Natural killer cell (primary cell): ENCODE measurements at places on chromosomes 4 and X. TPM values are rescaled to one million over a fixed set of nuclear protein-coding genes. Genes with fewer than 3 reads are reported as not detected.

GRCh38 chr4:1593458-1593857 is 90.7 kb downstream of the FAM53A start:
- no peaks in the 10 kb centered on the region for H3K27me3 ChIP-seq
- H3K4me3 ChIP-seq: no peak overlapping the region
- no peaks in the 10 kb centered on the region for H3K4me1 ChIP-seq
- H3K36me3 ChIP-seq: no peaks in the 10 kb centered on the region

DNA sequence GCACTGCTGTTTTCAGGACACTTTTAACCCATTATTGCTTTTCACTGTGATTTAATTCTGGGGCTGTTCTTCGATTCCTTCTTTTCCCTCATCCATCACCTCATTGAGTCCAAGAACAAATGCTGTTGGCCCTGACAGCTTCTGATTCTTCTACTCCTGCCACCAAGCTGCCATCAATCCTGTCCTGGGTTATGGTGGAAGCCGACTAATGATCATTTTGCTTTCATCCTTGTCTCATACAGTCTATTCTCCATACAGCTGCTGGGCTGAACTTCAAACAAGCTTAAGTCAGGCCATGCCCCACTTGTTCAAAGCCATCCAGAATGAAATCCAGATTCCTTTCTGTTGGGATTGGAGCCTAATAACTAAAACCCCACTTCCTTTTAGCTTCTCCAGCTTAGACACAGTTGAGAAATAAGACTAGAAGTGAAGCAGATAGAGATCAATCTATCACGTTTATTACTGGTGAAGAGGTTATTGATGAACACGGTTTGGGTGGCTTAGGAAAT is 161.9 kb downstream of the STK32B start:
- H3K27me3 ChIP-seq: no peaks in the 10 kb centered on the region
- H3K4me3 ChIP-seq: no peak overlapping the region
- no peak overlapping the region for H3K27ac ChIP-seq
- no peaks in the 10 kb centered on the region for H3K4me1 ChIP-seq
- DNase-seq: no peak

DNA sequence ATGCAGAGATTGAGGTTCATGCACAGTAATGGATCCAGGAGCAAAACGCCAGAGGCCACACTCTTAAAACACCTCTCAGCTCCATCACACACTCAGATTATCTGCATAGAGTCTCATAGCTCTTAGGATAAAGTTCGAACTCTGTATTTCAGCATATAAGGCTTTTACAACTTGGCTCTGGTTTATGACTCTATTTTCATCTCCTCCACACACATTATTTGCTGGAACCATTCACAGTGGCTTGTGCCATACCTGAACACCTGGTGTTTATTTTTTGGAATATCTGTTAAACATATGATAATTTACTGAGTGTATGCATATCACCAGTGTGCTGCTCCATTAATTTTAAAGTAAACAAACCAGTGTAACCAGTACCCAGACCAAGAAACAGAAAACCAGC is 27.2 kb downstream of the RASL11B start:
- DNase-seq: no peak
- H3K4me3 ChIP-seq: no peak overlapping the region
- no peak overlapping the region for H3K27ac ChIP-seq
- H3K27me3 ChIP-seq: no peaks in the 10 kb centered on the region

DNA sequence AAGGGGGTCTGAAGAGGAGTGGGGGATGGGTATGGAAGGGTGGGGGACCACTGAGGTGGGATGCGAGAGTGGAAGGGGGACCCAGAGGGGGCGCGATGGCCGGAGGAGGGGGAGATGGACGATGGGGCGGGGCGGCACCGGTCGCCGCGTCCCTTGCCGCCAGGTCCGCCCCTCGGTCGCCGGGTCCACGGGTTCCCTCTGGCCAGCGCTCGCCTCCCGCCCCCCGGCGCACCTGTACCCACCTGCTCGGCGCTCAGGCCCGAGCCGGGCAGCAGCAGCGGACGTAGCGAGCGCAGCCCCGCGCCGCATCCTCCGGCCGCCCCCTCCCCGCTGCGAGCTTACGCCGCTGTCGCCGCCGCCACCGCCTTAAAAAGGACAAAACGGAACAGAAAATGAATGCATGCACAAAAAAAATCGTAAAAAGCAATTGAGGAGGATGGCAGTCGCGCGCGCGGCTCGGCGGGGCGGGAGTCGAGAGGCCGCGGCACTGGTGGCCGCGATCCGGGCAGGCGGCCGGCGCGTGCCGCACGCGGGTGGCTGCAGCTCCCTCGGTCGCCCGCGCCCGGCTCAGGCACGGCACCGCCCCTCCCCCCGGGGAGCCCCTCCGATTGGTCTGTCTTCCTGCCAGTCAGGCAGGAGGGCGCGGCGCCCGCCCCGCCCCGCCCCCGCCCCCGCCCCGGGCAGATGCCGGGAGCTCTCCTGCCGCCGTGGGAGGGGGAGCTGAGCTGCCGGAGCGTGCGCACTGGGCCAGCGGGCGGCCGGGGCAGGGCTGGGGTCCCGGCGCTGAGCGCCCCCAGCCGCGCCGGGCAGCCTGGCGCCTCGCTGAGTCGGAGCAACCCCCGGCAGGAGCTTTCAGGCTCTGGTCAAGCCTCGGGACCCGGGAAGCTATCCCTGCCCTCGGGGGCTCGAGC is at the start of gene JAKMIP1:
JAKMIP1 (minus strand) TSS at position 539 of the 911 bp plus-strand sequence. CDS start 87,699 bp downstream, outside the sequence.
- peak; percentile 80 for DNase-seq
- peaks cover 4% of the 10 kb centered on the region for H3K27me3 ChIP-seq
- H3K4me1 ChIP-seq: peaks cover 49% of the 10 kb centered on the region
- H3K36me3 ChIP-seq: no peaks in the 10 kb centered on the region
- H3K27ac ChIP-seq: peak within 1 kb of the TSS; percentile 14

DNA sequence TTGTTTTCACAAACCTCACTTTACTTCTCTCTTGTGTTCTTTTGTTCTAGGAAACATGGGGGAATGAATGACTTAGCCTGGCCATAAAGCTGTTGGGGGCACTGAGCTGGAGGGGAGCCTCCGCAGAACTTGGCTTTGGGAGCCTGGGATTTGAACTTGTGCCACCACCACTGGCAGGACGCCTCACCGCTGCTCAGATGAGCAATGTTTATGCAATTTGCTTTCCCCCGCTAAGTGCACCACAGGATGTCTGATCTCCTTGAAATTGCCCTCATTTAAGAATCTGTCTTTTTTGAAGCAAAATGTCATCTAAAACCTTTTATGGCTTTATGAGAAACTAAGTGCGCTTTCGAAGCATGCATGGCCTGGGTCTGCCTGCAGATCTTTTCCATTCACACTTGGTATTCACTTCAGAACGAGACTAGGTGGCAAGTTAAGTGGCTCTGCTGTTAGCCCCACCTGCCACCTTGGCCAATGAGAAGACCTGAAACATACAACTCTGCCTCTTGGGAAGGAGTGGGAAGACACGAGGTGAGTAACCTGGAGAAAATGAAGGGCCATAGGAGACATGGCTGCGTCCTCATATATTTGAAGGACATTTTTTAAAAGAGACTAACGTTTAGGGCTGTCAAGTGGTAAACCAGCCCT is 119.3 kb downstream of the LDB2 start:
- DNase-seq: no peak
- no peaks in the 10 kb centered on the region for H3K4me1 ChIP-seq
- no peaks in the 10 kb centered on the region for H3K27me3 ChIP-seq
- no peak overlapping the region for H3K4me3 ChIP-seq

DNA sequence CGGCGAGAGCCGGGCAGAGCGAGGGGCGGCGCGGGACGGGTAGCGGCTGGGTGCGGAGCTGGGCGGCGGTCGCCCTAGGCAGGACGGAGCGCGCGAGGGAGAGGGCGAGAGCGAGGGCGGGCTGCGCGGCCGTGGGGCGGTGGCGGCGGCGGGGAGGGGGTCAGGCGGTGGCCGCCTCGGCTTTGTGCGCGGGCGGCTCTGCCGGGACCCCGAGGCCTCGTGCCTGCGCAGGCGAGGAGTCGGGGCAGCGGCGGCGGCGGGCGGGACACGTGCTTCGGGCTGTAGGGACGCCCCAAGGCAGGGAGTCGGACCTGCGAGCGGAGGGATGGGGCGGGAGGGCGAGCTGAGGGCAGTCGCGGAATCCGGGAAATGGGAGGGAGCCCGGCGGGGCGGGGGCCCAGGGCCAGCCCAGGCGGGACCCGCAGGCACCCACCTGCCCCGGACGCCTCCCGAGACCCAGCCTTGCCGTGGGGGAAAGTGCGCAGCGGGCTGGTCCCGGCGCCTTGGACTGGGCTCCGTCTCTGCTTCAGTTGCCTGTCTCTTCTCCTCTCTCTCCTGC is 465 bp downstream of the BMPR1B start:
- peaks cover 20% of the 10 kb centered on the region for H3K27me3 ChIP-seq
- no peak overlapping the region for H3K27ac ChIP-seq
- no peaks in the 10 kb centered on the region for H3K4me1 ChIP-seq
- DNase-seq: no peak
- H3K36me3 ChIP-seq: no peaks in the 10 kb centered on the region
- H3K4me3 ChIP-seq: no peak overlapping the region

GRCh38 chr4:42596918-42597317 is 60.0 kb downstream of the ATP8A1 start:
- no peak overlapping the region for H3K4me3 ChIP-seq
- no peak overlapping the region for H3K27ac ChIP-seq
- H3K4me1 ChIP-seq: no peaks in the 10 kb centered on the region
- H3K27me3 ChIP-seq: no peaks in the 10 kb centered on the region
- peaks cover 8% of the 10 kb centered on the region for H3K36me3 ChIP-seq

GRCh38 chr4:20394512-20394911 is 142.8 kb downstream of the SLIT2 start:
- no peaks in the 10 kb centered on the region for H3K36me3 ChIP-seq
- DNase-seq: no peak
- H3K27me3 ChIP-seq: no peaks in the 10 kb centered on the region
- H3K4me1 ChIP-seq: no peaks in the 10 kb centered on the region
- H3K27ac ChIP-seq: no peak overlapping the region
- H3K4me3 ChIP-seq: no peak overlapping the region

DNA sequence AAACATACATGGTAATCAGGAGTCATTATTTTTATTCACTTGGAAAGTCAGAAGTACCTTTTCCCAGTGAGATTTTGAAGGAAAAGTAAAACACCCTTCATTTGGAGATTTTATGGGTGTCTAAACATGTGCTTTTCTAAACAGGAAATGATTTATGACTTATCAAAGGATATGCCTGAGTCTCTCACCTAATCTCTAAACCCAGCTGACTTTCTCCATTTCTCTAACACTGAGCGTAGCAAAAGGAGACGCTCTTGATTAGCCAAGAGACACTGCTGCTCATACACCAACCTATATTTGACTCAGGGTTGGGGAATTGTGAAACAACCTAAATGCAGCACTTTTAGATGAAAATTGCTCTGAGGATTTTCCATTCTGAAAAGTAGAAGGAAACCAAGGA is 468.5 kb upstream of the FTHL17 start:
- no peaks in the 10 kb centered on the region for H3K4me1 ChIP-seq
- no peak overlapping the region for H3K4me3 ChIP-seq
- H3K36me3 ChIP-seq: no peaks in the 10 kb centered on the region
- no peak overlapping the region for H3K27ac ChIP-seq
- no peak for DNase-seq

- DNase-seq: no peak
- H3K4me1 ChIP-seq: no peaks in the 10 kb centered on the region
- no peaks in the 10 kb centered on the region for H3K36me3 ChIP-seq
- H3K27me3 ChIP-seq: no peaks in the 10 kb centered on the region
- no peak overlapping the region for H3K4me3 ChIP-seq
- H3K27ac ChIP-seq: no peak overlapping the region
Measured at GRCh38 chr4:153161226-153161963, 42.8 kb upstream of the TRIM2 start.

GRCh38 chr4:36785973-36786372 is 458.6 kb upstream of the NWD2 start:
- H3K4me1 ChIP-seq: no peaks in the 10 kb centered on the region
- no peaks in the 10 kb centered on the region for H3K36me3 ChIP-seq
- H3K27ac ChIP-seq: no peak overlapping the region
- H3K27me3 ChIP-seq: no peaks in the 10 kb centered on the region
- no peak overlapping the region for H3K4me3 ChIP-seq
- DNase-seq: no peak

DNA sequence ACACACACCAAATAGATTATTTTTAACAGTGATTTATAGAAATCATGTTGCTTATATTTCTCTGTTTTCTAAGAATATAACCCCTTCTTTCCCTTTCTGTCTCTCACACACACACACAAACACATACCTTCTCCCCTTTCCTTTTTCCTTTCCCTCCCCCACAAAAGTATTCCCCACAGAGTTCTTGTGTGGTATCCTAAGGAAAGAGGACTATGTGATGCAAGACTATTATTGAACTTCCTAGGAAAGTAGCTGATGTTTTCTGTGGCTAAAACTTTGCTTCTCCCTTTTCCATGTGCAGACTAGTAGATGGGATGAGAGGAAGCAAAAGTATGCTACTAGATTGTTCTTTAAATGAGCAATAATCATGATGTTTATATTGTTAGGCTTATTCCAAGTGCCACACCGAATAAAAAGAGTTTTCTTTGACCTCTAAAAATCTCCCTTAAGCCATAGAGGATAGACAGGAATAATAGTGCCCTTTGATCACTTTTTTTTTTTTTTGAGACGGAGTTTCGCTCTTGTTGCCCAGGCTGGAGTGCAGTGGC is 38.7 kb downstream of the CPEB2 start:
- no peak overlapping the region for H3K27ac ChIP-seq
- no peaks in the 10 kb centered on the region for H3K4me1 ChIP-seq
- no peak overlapping the region for H3K4me3 ChIP-seq
- H3K27me3 ChIP-seq: no peaks in the 10 kb centered on the region
- DNase-seq: no peak

DNA sequence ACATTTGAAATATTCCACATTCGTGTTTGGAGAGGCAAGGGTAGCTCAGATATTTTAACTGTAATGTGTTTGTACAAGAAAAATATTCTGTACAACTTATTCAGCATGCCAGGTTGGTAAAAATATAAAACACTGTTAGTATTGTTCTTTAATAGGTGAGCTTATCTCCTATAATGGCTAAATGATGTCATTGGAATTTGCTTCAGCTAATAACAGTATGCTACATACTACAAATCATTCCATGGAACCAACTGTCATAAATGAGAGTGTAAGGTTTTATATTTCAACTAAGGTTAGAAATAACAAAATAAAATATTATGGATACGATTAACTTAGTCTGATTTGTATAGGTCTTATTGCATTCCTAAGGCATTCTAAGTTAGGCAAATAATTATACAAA is 206.6 kb downstream of the ADGRL3 start:
- H3K36me3 ChIP-seq: no peaks in the 10 kb centered on the region
- H3K27me3 ChIP-seq: no peaks in the 10 kb centered on the region
- H3K4me3 ChIP-seq: no peak overlapping the region
- H3K27ac ChIP-seq: no peak overlapping the region
- no peak for DNase-seq

GRCh38 chr4:121594796-121595526 is 101.8 kb downstream of the ANXA5 start:
- no peaks in the 10 kb centered on the region for H3K27me3 ChIP-seq
- no peaks in the 10 kb centered on the region for H3K4me1 ChIP-seq
- no peaks in the 10 kb centered on the region for H3K36me3 ChIP-seq

- peak overlapping the region; percentile 65 for H3K27ac ChIP-seq
- peaks cover 20% of the 10 kb centered on the region for H3K36me3 ChIP-seq
- peak overlapping the region; percentile 20 for H3K4me3 ChIP-seq
- no peaks in the 10 kb centered on the region for H3K27me3 ChIP-seq
Measured at GRCh38 chrX:119677654-119677981, 15.3 kb downstream of the SEPTIN6 start.

GRCh38 chr4:2390784-2391421 is 27.5 kb downstream of the ZFYVE28 start:
- H3K27me3 ChIP-seq: no peaks in the 10 kb centered on the region
- no peak overlapping the region for H3K27ac ChIP-seq

The USP11 gene
- total RNA-seq: 107 TPM

The DTHD1 gene
- total RNA-seq: 95.4 TPM

The HTR2C gene
- total RNA-seq: not detected

The SMPX gene
- total RNA-seq: not detected

The VCX gene
- total RNA-seq: not detected

The SPANXN3 gene
- total RNA-seq: not detected

The SMIM31 gene
- not detected for total RNA-seq
